ENCODE measurements at places on chromosomes 6 and 20. TPM values are rescaled to one million over a fixed set of nuclear protein-coding genes. Genes with fewer than 3 reads are reported as not detected.

DNA sequence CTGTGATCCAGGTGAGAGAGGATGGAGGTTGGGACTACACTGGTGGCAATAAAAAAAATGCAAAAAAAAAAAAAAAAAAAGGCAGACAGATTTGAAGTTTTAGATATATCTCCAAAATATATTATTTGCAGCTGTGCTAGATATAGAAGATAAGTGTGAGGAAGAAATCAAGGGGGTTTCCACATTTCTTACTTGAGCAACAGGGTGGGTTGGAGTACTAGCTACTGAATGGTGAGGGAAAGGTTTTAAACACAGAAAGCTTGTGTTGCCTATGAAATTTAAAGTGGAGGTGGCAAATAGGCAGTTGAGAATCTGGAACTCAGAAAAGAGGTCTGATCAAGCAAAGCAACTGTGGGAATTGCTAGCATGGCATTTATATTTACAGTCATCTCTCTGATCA is 59.9 kb upstream of the GNRH2 start:
- no peak for DNase-seq

DNA sequence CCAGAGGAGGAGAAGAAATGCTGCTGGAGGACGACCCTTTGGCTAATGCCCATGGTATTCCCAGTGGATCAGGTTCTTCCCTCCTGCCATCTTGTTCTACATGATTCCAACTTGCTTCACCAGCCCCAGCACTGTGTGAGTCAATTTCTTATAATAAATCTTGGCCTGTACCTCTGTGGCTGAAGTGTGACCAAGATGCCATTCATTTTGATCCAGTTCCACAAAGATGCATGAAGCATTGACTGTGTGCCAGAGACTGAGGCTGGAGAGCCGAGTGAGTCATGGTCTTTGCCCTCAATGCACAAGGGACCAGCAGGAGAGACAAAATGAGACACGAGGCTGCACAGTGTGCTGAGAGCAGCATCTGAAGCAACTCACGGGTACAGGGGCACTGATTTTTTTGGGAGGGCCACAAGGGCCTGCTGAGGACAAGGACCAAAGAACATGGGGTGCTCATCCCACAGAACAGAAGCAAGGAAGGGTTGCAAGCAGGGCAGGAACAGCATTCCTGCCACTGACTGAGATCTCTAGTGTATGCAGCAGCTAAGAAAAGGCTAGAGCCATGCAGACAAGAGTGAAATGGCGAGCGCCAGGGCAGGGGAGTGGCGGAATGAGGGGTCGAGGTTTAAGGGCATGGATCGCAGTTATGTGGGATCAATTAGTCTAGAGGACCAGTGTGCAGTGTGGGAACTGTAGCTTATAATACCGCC is 207.0 kb downstream of the THBS2 start:
- no peak for DNase-seq

GRCh38 chr6:15875797-15876196 is 213.0 kb upstream of the DTNBP1 start:
- DNase-seq: no peak

DNA sequence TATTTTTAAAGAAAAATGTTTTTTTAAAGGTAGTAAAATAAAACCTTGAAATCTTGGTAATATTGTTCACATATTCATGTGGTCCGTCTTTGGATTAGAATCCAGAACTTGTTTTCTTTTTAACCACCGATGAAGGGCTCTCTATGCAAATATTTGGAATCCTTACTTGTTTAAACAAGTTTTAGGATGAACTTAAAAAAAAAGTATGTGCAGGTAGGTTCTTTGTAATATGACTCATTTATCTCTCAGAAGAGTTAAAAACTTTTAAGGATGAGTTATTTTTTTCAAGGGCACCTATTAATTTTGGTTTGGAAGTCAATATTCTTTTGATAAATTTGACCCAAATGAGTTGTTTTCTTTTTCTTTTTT is 8.9 kb downstream of the DSP start:
- DNase-seq: no peak

DNA sequence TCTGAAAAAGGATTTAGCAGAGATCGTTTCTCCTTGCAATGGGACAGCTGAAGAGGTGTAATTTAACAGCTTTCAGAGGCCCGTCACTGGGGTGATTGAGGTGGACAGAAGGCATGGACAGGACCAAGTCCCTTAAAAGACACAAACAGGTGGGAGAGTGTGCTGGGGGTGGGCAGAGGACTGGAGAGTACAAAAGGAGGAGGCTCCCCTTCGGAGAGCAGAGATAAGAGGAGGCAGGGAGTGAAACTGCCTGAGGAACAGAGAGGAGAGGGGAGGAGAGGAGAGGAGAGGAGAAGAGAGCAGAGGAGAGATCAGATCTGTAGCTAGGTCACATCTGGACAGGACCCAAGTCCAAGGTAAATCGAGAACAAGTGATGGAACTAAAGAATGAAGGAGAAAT is 48.6 kb upstream of the PKHD1 start:
- no peak for DNase-seq

GRCh38 chr6:114997813-114998292 is 655.0 kb upstream of the HS3ST5 start:
- no peak for DNase-seq

GRCh38 chr6:2157441-2158127 is 87.8 kb downstream of the GMDS start:
- no peak for DNase-seq

- no peak for DNase-seq
These were observed 74.6 kb downstream of the ATRN start for GRCh38 chr20:3545401-3545925.

GRCh38 chr20:37911838-37912281 is 8.9 kb downstream of the VSTM2L start:
- DNase-seq: no peak

DNA sequence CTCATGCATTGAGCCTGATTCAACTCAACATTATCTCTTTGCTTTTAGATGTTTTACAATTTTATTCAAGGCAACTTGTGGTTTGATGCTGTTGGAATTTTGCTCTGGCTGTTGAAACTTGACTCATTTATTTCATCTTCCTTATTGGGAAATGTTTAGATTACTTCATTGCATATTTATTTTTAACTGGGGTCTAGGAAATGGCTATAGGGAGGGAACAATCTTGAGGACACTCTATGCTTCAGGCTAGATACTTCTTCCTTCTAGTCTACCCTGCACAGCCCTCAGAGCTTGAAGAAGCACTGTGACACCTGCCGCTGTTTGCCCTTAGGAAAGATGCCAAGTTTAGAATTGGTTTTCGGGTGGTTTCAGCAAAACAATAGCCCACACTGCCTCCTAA is 183.4 kb downstream of the ADGRG6 start:
- no peak for DNase-seq

DNA sequence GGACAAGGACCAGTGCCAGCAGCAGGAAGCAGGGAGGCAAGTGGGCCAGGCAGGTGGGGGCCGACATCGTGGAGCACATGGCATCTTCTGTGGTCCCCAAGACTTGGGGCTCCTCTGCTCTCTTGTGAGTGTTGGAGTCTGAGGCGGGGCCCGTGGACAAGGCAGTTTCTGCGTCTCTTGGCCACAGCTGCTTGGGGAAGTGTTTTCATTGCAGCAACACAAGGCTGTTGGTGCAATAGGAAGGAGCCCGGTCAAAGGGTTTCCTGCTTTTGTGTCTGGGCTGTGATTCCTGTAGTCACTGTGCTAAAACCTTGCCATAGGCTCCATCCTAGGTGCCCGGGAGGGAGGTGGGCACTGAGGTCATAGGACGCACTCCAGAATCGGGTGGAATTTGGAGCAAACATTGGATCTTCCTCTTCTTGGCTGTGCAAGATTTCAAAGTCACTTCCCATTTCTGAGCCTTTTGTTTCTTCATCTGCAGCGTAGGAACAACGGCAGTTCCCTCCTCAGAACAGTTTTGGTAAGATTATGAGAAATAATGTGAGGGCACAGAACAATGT is at the start of gene SIRPB2:
Gene SIRPB2 (minus strand): TSS at position 140 of the 560 bp plus-strand sequence. CDS start 61 bp downstream, at position 79.
- DNase-seq: peak; percentile 70

DNA sequence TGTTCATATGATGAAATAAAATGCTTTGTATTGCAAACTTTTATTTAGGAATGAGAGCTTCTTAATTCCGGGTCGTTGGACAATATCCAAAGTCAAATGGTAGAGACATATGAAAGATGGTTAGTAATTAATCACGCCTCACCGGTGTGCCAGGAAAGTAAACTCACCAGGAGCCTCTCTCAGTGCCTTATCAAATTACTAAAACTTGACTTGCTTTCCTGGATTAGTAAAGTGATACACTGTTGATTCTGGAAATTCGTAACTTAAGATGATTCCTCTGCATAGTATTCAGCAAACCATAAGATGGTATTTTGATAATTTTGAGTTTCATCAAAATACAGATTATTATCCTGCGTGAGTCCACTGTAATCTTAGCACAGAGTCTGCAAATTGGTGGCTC is 115.2 kb downstream of the PAX1 start:
- DNase-seq: no peak

- DNase-seq: no peak
These were observed 115.4 kb downstream of the FAM120B start for GRCh38 chr6:170421921-170422320.

GRCh38 chr6:33790379-33790778 is 1.4 kb upstream of the LEMD2 start:
- DNase-seq: no peak

DNA sequence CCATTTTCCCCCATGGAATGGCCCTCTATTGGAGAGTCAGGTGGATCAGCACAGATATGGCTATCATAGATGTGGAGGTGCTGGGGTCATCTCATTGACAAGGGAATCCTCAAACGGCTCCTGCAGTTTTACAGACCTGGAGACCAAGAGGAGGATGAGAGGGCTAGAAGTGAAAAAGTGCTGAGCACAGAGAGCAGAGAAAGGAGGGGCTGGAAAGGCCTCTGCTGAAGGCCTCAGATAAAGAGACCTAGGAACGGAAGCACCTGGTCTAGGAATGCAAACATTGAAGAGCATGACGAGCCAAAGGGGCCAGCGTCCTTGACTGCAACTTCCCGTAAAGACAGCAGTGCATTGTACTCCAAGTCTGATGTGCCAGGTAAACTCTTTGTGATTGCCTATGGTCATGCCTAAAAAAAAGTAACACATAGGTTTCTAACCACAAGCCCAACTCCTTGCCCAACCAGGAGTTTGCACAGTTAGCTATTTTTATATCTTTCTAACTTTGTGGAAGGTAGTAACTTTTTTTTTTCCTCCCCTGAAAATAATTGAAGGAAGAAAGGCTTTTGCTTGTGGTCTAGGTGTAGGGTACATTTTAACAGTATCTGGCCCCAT is 15.2 kb downstream of the RSPH4A start:
- DNase-seq: no peak

DNA sequence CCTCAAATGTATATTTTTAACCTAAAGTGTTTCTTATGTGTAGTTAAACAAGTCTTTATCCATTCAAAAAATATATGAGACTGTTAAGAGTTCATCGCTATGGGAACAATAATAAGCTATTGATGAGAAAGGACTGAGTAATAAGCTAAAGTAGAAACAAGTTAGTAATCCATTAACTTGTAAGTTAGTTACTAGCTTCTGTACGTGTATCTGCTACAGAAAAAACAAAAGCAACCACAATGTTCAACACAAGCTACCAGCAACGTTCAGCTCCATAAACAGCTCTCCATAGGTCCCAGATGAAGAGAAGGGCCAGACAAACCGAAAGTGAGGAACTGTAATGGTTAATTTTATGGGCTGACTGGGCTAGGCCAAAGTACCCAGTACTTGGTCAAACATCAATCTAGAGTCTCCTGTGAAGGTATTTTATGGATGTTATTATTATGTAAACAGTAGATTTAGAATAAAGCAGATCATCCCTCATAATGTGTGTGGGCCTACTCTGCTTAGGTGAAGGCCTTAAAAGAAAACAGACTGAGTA is 33.8 kb upstream of the FAM135A start:
- no peak for DNase-seq

- no peak for DNase-seq
These were observed 18.1 kb upstream of the ILRUN start for GRCh38 chr6:34714663-34715062.

DNA sequence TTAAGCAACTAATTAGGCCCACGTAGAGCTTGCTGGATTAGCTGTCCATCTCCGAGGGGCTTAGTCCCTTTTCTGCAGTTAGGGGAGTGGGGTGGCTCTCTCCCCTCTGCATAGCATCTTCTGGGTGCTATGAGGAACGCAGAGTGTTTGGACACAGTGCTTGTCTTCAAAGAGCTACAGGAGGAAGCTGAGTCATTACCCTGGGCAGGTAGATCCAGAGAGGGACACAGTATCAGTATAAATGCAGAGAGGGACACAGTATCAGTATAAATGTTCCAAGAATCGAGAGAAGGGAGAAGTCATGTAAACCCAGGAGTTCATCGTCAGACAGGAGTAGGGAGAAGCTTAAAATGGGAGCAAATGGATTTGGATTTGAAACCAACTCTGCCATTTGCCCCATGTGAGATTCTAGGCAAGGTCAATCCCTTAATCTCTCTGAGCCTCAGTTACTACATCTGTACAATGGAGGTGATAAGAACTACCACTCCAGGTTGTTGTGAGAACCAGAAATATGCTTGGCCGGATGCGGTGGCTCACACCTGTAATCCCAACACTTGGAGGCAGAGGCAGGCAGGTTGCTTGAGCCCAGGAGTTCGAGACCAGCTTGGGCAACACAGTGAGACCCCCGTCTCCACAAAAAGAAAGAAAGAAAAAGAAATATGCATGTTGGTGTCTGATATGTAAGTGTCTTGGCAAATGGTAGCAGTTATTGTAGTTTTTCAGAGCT is 5.5 kb upstream of the GHRH start:
- no peak for DNase-seq

The CDSN gene
- total RNA-seq: not detected

The PKIB gene
- not detected for total RNA-seq

The PYGB gene
- total RNA-seq: 145 TPM

The ERMARD gene
- total RNA-seq: 11.2 TPM

The TAGAP gene
- total RNA-seq: 2.0 TPM

The GABRR1 gene
- 0.24 TPM for total RNA-seq

The CNR1 gene
- total RNA-seq: 1.7 TPM

Measured in right atrium auricular region (tissue), 2 donors.